ENCODE measurements at places on chromosomes 1 and 21. TPM values are rescaled to one million over a fixed set of nuclear protein-coding genes. Genes with fewer than 3 reads are reported as not detected.

ANGPTL3 gene
- not detected for total RNA-seq

GRIK3 gene
- 1.7 TPM for total RNA-seq

DNA sequence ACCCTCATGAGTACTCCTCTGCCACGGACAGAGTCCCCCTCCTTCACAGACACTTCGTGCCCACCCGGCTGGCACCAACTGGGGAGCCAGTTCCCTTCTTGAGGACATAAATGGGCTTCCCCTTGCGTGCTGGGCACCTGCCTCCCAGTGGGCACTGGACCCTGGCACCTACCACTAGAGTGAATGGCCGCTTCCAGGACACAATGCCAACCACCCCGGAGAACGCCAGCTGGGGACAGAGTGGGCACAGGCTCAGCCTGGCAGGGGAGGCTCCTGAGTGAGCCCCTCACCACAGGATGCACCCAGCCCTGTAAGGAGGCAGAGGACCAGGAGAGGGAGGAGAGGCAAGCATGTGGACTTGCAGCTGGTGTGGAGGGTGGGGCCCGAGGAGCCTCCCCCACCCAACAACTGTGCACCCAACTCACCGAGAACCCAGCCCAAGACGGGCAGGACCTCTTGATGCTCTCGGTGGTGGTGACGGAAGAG lies 1.0 kb downstream of the ENTREP3 start:
- DNase-seq = no peak

GRCh38 chr21:37673801-37674575 lies 242.3 kb downstream of the KCNJ6 start:
- no peak for DNase-seq

DNA sequence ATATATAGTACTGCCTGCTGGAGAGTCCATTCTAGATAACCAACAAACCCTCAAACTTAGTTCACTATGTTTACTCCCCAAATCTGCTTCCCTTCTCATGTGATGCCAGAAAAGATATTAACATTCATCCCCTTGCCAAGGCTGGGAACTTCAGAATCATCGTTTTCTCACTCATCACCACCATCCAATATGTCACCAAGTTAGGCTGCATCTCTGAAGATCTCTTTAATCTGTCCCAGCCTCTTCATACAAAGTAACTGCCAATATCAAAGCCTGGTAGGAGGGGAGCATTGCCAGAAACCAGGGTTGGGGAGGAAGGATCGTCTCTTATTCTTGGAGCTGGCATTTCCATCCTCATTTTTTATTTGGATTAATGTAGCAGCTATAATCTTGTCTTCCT lies 71.6 kb downstream of the XCL2 start:
- no peak for DNase-seq

- DNase-seq = no peak
These were observed 189.1 kb downstream of the SMYD3 start for GRCh38 chr1:246318036-246318359.

DNA sequence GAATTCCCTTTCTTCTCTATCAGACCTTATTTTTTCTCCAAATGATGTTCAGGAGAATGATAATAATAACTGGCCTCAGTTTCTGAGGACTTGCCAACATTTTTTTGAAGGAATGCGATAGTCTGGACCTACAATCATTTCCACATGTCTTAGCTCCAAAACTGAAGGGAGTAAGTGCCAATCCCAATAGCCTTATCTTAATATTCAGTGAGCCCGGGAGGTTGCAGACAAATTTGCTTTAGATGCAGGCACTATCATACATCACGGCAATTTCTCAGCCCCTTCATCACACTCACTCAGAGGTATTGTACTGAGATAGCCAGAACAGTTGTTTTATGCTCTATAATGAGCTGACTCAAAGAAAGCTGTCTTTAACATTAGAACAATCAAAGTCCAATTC lies 796.9 kb downstream of the ADGRL2 start:
- no peak for DNase-seq

DNA sequence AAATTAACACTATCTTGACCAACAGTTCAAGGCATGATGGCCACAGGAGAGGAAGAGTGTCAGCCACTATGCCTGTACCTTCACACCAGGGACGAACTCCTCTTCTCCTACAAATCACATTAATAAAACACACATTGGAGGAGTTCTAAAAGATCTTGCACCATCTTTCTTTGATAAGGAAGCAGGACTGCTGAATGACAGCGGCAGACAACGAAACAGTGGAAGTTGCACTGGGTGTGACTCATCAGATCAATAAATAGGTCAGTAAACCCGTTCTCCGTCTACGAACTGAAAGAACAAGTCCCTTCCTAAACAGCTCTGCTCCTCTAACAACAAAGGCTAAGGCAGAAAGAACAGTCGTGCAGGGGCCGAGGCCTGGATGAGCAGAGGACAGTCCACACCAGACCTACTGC lies 23.1 kb downstream of the UBE2G2 start:
- DNase-seq = no peak

DNA sequence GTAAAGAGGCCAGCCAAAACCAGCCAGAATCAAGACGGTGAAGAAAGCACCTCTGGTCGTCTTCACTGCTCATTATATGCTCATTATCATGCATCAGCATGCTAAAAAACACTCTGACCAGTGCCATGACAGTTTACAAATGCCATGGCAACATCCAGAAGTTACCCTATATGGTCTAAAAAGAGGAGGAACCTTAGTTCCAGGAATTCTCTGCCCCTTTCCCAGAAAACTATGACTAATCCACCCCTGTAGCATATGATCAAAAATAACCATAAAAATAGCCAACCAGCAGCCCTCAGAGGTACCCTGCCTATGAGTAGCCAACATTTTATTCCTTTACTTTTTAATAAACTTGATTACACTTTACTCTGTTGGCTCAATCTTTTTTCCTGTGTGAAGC lies 34.2 kb upstream of the PBX1 start:
- no peak for DNase-seq

GRCh38 chr1:216528816-216529215 lies 105.6 kb upstream of the USH2A start:
- DNase-seq = no peak

Data from H9 (cell line).